GM12878 (cell line): ENCODE measurements at places on chromosomes 6 and 20.

DNA sequence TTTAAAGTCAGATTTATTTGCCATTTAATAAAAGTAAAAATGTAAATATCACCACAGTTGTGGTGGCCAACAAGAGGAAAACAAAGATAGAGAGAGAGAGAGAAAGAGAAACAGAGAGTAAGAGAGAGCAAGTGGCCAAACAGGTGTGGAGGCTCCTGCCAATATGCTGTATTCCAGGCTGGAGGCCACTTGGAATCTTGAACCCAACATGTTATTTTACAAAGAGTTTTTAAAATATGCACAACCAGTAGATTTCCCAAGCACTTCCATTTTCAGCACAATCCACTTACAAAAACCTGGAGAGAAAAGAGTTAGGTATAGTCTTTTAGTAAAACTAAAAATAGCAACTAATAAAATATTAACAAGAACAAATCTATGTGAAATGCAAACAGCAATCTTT, 1323.1 kb upstream of the CITED2 start:
- DNase-seq = no peak

- DNase-seq = no peak
These were observed 19.6 kb downstream of the TTPAL start for GRCh38 chr20:44495257-44495656.

GRCh38 chr6:100962466-100962865, 81.3 kb upstream of the ASCC3 start:
- DNase-seq = no peak

DNA sequence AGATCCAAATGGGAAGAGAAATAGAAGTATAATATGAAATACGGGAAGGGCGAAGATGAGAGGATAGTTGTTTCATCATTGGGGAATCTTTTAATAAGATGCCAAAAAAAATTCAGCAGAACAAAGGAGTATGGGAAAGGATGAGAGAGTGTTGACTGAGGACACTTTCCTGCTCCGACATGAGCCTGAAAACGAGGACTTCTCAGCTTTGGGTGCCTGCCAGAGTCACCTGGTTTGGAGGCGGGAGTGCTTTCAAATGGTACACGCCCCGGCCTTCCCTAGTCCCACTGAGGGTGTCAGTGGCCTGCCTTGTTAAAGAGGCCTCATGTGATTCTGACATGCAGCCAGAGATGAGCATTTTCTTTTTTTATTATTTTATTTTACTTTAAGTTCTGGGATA, 250.9 kb downstream of the ANKRD60 start:
- DNase-seq = no peak

DNA sequence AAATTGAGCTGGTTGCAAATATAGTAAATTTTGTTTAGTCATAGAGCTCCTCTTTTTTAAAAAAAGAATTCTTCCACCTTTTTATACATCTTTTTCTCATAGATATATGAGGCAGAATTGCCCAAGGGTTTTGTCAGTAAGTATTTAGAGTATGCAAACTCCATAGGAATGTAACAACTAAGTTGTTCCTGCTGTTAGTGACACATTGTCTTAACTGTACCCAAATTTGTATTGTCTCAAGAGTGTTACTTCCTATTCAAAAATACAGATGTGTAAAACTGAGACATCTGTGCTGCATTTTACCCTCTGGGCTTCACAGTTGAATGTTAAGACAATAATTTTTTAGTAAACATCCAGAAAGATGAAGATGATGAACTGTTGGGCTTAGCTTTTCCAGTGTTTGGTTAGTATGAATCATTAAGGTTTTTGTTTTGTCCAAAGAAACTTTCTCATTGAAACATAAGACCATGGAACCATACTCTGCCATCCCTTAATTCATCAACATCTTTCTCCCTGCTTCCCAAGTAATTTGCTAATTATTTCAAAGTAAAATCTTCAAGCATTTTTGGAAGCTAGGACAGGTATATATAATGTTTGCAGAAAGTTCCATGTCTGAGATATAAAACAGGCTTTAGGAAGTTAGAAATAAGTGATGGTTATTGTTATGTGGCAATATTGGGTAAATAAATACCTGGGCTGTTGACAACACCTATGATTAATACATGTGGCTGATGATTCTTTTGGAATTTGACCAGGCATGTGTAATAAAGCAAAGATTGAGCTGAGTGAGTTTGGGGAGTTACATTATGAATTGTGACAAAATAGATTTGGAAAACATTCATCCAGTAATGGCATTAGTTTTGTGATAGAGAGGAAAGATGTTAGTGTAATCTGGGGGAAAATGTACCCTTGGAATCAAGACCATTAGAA, 11.2 kb downstream of the OGFRL1 start:
- no peak for DNase-seq

GRCh38 chr20:24836661-24837299, 112.3 kb upstream of the CST7 start:
- no peak for DNase-seq

DNA sequence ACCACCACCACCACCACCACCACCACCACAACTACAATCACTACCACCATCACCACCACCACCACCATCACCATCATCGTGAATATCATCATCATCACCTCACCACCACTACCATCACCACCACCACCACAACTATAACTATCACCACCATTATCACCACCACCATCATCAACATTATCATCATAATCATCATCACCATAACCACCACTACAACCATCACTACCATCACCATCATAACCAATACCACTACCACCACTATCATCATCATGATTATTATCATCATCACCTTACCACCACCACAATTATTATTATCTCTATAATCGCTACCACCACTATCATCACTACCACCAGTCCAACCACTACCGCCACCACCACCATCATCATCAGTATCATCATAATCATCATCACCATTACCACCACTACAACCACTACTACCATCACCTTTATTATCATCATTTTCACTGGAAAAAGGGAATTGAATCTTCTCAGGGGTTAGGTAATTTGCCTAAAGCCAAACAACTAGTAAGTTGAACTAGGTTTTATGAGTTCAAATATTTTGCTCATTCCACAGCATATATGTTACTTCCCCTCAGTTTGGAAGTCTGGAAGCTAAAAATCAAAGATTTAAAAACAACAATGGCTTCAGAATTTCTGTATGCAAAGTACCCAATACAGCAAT, 8.3 kb downstream of the RIPOR2 start:
- no peak for DNase-seq

DNA sequence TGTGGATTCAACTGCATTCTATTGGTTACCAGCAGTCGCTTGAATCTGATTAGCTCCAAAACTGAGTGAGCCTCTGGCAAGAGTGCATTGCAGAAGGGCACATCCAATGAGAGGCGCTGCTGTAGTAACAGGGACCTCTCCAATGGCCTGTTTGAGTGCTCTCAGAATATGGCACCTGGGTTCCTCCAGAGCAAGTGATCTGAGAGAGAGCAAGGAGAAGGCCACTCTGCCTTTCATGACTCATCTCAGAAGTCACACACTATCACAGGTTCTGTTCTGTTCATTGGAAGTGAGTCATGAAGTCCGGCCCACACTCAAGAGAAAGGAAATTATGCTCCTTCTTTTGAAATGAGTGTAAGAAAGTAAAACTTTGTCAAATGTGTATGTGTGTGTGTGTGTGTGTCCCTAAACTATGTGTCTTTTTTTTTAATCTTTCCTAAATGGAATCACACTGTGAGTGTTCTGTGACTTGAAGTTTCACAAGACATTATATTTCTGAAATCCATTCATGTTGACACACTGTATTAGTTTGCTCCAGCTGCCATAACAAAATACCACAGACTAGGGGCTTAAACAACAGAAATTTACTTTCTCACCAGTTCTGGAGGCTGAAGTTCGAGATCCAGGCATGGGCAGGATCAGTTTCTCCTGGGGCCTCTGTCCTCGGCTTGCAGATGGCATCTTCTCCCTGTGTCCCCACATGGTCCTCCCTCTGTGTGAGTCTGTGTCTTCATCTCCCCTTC, 138.3 kb upstream of the CDYL start:
- DNase-seq = peak; percentile 4

DNA sequence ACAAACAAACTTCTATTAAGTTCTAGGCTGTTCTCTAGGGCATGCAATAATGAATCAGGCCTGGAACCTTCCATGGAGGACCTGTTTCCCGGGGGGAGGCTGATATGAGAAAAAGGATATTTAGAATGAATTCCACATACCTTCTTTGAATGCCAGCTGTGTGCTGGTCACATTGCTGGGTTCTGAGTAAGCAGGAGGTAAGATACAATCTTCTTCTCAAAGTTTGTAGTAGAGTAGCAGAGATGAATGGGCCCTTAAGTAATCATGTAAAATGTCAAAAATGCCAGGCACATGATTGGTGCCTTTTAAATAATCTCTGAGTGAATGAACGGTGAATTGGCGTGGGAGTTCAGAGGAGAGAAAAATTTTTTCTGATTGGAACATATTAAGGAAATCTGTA, 47.4 kb downstream of the TGM2 start:
- no peak for DNase-seq

- no peak for DNase-seq
These were observed 17.6 kb upstream of the KIAA1755 start for GRCh38 chr20:38278131-38278530.
